CD14-positive monocyte (primary cell): ENCODE measurements at places on chromosomes 11 and 22.

DNA sequence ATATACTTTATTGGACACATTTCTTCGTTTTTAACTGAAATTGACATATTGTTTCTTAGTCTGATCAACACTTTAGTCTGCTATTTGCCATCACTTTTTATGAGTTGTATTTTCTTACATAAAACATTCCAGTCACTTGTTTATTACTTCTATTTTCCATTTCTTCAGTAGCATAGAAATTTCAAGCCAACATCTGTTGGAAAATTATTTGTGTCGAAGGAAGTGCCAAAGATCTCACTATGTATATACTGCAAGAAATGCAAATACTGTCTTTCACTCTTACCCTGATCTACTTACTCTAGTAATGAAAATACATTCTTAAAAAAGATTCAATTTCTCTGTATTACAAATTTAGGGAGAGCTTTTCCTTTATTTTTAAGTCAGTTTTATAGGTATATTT, 105.9 kb downstream of the SLC17A6 start:
- no peak for DNase-seq

DNA sequence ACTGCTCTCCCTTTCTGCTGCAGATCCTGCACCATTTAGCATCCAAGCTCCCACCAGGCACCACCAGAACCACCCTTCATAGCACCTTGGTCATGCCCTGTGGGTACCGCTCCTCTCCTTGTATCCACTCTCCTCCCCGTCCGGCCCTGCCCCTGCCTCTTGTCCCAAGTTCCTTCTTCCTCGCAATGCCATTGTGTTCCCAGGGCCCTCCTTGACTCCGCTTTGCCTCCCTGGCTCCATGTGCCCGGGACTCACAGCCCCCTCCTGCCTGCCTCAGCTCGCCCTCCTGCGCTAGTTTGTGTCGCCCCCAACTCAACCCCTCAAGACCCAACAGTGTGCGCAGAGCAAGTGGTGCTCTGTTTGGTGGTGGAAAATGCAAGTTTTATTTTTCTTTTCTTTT, 10.8 kb downstream of the FADS2 start:
- no peak for DNase-seq

DNA sequence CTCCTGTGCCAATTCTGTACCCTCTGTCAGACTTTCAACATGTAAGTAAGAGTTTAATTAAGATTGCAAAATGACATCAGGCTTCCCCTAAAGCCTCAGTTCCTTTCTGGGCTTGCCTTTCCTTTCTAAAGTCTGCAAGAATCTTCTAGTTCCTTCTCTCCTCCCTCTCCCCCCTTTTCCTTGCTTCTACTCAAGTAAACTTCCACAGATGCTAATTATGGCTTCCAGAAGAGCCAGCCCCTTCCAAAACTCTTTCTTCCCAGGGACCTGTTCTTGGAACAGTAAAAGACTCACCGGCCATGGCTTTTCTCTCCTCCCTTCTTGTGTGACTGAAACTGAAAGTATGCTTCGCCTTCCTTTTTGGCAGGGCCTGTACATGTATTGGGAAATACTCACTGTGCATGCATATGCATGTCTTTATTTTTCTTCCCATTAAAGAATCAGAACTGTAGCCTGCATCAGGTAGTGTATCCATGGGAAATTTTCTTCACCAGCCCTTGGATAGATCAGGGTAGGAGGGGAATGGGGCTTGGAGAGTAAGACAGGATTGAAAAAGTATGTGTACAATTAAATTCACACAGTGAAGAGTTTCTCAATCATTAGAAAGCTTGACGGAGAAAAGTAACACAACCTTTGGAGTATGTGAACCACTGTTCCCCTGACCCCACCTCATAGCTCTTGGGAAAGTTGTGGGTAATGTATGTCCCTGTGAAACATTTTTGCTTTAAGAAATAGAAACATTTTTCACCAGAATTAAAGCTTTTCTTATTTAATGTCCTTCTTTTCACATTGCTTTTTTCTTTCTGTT, at the start of gene CASP1:
Gene CASP1, minus strand, starts transcription at position 332 of the 808 bp plus-strand sequence. Its CDS starts 31 bp downstream, at position 301.
- DNase-seq: peak; percentile 83

DNA sequence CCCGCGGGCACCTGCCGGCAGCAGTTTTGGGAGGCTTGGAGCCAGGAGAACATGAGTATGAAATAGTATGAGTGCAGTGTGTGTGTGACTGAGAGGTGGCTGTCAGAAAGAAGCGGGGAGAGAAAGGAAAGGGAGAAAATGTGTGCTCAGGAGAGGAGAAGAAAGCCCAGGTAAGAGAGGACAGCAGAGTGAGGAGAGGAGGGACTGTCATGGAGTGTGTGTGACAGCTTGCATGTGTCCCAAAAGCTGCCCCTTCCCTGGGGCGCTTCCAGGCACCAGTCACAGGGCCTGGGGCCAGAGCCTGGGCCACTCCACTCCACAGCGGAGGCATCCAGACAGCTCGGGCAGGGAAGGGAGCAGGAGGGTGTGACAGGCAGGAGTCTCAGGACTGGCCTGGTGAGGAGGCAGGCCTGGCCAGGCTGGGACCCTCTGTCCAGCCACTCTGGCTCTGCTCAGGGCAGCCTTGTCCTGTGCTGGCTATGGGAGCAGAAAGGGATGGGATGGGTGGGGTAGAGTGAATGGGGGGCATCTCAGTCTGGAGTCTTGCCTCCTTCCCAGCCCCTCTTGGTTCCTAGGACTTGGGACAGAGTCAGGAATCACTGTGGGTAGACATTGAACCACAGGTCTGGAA, 949 bp downstream of the MMP11 start:
- no peak for DNase-seq

DNA sequence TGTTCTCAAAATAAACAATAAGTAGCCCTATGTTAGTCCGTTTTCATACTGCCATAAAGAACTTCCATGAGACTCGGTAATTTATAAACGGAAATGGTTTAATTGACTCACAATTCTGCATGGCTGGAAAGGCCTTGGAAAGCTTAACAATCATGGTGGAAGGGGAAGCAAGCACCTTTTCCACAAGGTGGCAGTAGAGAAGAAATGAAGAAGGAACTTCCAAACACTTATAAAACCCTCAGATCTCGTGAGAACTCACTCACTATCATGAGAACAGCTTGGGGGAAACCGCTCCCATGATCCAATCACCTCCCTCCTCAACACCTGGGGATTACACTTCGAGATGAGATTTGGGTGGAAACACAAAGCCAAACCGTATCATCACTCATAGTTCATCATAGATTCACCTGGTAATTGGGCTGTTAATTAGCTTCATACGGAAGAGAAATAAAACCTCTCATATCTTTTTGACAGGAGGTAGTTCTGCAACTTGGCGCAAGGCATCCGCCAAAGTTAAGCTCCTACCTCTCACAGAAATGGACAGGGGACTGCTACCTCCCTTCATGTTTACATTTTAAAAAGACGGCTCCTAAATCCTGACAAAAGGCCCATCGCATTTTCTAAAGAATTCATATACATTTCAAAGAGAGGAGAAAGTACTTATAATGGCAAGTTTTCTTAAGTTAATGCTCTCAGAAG, 49.0 kb downstream of the MUC15 start:
- DNase-seq: no peak

DNA sequence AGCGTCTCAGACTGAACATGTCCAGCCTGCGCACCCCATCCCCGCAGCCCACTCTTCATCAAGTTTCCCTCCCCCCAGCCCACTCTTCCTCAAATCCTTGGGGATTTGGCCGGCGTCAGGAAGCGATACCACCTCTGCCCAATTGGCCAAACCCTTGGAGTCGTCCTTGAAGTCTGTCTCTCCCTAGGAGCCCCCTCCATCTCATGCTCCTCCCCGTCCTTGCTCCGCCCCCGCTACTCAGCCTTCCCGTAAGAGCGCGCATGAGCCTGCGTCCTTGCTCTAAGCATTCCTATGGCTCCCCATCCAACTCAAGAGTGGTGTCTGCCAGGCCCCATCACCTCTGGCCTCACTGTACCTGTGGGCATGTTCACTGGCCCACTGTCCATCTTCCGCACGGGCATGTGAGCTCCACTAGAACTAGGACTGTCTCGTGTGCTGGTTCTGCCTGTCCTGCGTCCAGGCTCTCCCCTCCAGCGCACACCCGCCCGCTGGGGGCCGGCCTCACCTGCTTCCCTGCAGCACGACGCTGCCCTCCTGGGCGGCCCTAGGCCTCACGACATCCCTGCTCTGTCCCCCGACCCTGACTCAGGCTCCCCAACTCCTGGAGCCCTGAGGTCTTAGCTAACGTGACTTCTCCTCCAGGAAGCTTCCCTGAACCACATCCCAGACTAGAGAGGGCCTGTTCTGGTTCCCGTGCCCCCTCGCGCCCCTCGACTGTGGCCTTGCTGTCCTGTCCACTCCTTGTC, 30.5 kb upstream of the TTLL12 start:
- no peak for DNase-seq

- DNase-seq: no peak
Measured at GRCh38 chr22:26322179-26322905, 106.7 kb upstream of the ASPHD2 start.

DNA sequence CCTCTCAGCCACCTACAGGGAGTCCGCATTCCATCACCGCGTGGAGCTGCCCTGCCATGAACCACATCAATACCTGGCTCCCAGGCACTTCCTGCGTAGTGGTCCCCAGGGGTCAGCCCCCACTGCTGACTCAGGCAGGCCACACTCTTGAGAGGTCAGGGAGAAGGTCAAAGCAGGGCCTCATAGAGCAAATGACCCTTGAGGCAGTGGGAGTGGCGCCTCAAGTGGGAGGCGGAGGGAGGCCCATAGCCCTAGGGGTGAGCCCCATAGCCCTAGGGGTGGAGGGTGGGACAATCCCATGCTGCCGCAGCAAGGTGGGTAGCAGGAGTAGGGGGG, 5.0 kb downstream of the PRDX5 start:
- DNase-seq: no peak

DNA sequence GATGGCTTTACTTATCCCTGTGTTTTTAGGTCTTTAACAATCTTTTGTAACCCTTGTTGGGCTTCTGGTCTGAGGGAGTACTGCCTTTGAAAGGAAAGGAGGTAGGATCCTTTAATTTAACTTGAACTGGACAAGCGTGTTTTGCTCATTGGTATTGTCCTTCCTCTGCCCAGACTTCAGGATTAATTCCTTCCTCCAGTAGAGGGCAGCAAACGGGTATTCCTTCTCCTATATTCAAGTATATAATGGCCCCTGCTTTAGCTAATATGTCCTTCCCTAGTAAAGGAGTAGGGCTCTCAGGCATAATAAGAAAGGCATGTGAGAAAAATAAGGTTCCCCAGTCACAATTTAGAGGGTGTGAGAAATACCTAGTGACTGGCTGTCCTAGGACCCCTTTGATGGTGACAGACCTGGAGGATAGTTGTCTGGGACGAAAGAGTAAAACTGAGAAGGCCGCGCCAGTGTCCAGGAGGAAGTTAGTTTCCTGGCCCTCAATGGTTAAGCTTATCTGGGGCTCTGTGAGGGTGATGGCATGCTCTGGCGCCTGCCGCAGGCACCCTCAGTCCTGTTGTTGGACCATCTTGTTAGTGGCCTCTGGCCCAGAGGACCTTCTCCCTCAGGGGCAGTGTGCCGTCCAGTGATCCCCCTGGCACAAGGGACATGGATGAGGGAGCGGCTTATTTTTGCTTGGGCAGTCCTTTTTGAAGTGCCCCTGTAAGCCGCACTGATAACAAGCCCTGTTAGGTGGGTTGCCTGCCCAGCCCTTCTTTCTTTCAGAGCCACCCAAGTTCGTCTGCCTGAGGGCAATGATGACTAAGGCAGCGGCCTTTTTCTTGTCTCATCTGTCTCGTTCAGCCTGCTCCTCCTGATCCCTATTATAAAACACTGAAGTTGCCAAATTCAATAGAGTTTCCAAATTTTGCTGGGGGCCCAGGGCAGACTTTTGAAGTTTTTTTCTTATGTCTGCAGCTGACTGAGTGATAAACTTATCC, 51.8 kb downstream of the C11orf71 start:
- peak; percentile 23 for DNase-seq

DNA sequence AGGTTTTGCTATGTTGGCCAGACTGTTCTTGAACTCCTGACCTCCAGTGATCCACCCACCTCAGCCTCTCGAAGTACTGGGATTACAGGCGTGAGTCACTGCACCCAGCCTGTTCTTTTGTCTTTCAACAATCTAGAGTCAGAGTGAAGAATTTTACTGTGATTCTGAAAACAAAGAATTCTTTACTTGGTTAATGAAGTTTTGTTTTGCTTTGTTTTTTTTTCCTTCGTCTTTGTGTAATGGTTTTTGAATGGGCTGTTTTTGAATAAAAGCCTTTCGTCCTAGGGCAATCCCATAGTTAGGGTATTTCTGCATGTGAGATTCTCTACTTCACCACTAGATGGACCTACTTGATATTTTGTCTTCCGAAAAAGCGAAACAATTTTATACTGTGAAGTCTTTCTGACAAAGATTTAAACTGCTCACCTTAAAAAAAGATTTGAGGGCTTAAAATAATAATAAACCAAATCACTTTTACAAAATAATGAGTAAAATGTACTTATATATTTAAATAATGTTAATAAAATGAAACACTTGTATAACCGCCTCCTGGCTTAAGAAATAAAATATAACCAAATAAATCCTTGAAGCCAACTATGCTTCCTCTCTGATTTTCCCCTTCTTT, 43.4 kb upstream of the SC5D start:
- DNase-seq: peak; percentile 21

DNA sequence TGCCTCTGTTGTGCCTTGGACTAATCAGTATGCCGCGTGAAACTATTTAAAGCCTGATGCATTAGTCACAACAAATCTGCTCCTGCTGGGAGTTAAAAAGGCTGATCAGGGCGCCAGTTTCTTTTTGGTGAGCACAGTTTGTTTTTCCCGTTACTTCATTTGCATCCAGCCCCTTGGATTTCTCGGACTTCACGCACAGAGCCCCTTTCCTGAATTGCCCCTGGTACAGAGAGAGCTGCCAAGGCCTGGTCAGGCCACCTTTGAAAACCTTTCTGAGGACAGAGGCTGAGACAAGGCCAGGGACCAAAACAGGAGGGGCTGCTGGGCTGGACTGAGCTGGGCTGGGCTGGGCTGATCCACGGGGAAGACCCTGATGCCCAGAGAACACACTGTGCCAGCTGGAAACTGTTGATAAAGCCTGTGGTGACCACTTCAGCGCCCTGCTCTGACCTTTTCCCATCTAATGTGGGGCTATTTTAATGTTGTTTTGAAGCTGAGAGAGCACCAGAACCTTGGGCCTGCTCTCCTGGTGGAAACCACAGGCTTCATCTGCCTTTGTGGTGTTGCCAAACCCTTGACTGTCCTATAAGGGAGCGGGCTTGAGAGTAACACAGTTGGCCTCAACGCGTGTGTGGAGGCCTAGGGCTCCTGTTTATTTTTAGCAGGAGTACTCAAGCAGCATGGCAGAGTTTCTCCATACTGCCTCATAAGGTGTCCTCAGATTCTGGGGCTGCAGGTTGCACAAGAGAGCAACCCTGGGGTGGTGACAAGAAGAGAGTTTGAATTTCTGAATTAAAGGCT, 44.2 kb downstream of the NAV2 start:
- no peak for DNase-seq
